ENCODE measurements at places on chromosomes 12 and 14.

DNA sequence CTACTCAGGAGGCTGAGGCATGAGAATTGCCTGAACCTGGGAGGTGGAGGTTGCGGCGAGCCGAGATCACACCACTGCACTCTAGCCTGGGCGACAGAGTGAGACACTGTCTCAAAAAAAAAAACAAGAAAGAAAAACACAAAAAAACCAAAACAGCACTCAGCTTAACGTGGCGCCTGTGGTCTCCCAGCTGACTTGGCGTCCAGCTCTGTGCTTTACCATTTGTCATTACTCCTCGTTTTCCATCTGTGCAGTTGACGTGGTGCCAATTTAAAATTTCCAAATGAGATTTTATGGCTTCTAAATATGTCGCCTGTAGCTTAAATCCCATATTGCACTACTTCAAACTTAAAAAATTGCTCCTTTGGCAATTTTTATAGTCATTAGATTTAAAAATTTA is 2.0 kb downstream of the MGP start:
- no peak for DNase-seq

DNA sequence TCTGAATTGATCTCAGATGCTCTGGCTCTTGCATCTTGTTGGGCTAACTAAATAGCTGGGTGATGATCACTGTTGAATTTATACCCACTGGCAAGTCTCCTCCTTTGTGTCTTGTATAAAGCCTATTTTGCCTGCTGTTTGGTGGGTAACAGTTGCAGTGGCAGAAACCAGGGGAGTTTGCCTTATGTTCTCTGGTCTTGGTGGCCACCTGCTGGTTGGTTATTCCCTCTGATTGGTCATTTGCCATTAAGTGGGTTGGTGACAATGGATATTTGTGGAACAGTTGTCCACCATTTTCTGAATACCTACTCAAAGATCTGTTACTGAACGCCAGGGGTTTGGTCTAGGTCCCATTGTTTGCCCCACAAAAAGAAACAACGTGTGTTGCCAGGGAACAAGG is 52.1 kb downstream of the AVPR1A start:
- peak; percentile 8 for DNase-seq

- DNase-seq = no peak
Measured at GRCh38 chr12:46711756-46712155, 114.0 kb downstream of the SLC38A4 start.

- DNase-seq = no peak
Measured at GRCh38 chr12:14959463-14959862, 1.9 kb downstream of the ARHGDIB start.

DNA sequence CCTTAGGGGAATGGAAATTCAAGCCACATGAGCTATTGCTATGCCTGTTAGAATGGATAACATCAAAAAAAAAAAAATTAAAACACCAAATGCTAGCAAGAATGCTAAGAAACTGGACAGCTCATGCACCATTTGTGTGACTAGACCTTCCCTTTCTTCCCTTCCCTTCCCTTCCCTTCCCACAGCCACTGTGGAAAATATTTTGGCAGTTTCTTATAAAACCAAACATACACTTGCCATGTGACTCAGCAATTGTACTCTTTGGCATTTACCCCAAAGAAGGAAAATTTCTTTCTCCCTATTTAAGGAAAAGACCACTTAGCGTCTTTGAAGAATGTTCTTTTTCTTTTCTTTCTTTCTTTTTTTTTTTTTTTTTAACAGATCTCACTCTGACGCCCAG is 49.1 kb upstream of the FKBP4 start:
- no peak for DNase-seq

DNA sequence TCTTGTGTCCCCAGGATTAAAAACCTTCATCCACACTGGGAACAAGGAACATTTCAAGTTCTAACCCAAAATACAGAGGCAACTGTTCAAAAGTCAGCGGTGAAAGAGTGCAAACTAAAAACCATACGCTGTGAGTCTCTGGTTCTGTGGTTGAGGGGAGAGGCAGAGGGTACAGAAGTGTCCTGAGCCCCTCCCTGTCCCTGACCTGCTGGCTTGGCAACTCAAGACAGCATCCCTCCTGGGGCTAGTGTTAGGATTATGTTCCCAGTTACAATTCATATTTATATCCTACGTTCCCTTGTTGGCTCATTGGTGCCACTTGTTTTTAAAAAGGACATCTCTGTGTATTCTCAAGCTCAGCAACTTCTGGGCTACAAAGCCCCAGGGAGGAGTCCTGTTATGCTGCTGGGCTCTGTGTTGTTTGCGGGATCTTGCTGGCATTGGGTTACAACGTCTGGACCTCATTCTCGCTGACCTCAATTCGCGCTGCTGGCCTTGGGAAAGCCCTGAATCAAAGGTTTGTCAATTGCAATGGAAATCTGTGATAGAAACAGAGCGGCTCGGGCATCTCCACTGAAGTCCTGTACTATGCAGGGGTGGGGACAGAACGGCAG is 420.8 kb downstream of the FUT8 start:
- no peak for DNase-seq

- DNase-seq = no peak
Measured at GRCh38 chr14:56193347-56193746, 75.1 kb downstream of the PELI2 start.

- no peak for DNase-seq
Measured at GRCh38 chr14:32413967-32414640, 85.0 kb downstream of the AKAP6 start.

DNA sequence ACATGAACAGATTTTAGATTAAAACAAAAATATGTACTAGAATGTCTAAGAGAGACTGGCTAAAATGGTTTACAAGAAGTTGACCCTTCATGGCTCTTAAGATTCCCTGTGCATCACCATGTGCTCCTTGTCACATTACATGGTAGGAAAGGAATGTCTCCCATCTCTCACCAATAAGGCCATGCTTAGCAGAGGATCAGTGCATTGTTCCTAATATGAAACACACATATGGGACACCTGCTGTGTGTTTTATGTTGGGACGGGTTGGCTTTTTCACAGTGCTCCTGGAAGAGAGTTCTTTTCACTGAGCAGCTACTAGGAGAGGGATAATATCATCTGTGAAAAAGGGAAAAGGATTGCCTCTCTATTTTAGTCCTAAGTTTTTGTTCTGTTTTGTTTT is 9.6 kb downstream of the PFKM start:
- no peak for DNase-seq

DNA sequence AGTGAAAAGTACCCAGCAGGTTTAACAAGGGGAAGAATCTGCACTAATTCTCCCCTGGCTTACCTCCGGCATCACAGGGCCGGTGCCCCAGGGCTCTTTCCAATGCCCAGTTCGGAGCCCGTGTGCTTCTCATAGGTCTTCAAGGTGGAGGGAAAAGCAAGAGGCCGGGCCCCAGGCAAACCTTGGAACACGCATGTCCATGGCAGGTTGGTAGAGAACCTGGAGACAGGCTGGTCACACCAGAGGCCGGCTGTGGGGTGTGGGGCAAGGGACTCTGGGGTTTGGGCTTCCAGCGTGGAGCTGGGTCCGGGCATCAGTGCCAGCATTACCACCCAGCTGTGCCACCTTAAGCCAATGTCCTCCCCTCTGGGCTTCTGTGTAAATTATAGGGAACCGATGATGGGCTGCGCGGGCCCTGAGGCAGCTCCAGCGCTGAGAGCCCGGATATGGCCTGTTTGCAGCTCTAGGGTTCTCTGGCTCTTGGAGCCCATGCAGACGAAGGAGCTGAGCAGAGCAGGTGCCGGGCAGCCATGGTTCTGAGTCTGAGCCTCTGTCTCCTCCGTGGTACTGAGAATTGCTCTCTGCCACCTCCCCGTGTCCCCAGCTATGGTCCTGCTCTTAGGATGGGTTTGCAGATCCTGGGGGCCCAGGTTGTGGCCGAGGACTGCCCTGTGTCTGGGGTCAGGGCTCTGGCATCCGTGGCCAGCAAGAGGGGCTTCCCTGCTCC is 197.0 kb upstream of the C14orf180 start:
- DNase-seq = no peak

DNA sequence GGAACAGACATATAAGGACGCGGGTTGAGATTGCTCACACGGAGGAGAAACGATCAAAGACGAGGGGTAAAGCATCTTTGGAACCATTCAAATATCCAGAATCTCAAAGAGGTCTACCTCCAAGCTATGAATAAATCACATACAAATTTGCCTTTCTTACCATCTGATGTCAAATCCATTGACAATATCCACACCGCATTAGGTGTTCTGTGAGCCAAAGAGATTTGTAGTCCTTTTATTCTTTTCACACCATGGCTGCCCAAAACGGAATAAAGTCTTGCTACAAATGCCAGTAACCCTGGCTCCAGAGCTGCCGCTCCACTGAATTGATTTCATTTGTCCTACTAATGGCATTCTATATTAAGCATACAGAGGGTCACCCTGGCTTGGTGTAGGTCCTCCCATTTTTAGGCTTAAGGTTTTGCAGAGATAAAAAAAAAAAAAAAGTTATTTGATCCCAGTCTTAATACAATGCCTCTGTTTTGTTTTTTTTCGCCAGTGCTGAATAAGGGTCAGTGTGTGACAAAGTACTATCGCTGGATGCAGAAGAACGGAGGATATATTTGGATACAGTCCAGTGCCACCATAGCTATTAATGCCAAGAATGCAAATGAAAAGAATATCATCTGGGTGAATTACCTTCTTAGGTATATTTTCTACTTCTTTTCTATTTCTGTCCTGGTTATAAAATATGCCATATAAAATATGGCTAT is 157.3 kb downstream of the EGLN3 start:
- DNase-seq = no peak

DNA sequence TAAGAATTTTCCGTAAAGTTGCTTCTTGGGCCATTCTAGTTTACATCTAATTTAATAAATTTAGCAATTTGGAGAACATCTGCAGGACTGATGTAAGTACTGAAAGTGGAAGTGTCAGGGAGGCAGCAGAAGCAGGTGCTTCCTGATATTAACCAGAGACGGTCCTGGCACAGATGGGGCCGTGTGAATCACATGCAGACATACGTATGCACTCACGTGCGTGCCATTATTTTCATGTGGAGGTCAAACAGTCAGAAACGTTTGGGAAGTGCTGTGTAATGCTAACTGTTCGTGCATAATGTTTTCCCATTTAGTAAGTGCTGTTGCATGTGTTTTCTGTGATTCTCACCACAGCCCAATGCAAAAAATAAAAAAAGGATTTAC is 87.8 kb upstream of the DYNC1H1 start:
- DNase-seq = no peak

- no peak for DNase-seq
Measured at GRCh38 chr12:68381476-68382219, 49.5 kb upstream of the MDM1 start.

- DNase-seq = no peak
Measured at GRCh38 chr14:81384900-81385299, 15.2 kb downstream of the STON2 start.

- no peak for DNase-seq
Measured at GRCh38 chr14:77547512-77548180, 49.0 kb upstream of the ISM2 start.

DNA sequence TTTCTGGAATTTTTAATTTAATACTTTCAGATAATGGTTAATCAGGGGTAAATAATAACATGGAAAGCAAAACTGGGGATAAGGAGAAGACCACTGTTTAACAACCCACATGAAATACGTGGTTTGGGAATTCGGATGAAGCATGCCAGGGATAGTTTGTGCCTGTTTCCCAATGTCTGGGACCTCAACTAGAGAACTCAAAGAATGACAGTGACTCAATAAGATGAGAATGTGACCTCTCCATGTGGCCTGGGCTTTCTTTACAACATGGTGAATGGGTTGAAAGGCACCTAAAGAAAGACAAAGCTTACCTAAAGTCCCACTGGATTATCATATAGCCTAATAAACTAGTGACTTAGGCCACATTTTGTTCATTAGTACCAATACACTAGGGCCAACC is 460.3 kb upstream of the LRFN5 start:
- DNase-seq = no peak

DNA sequence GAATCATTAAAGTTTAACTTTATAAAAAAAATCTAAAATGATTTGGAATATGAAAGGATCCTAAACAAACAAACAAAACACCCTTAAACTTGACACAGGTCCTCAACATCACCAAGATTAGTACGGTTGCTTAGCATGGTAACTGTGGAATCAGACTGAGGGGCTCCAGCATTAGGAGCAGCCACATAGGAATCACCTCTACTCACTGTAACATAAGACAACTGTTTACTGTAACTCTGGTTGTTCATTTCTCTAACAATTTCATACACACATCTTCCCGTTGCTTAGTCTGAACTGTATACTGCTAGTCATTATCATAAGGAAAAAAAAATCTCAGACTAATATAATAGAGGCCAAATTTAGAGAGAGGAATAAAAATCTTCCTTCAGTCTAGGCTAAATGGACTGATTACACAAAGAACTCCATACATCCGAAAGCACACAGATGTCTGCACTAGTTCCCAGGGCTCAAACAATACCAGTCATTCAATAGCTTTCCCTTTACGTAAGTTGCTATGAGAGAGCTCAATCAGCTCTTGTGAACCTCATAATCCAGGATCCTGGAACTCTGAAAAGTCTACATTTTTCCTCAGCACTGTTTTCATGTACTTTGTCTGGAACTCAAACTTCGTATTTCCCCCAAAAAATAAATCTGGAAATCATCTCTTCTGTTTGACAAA is 26.0 kb downstream of the LRP6 start:
- peak; percentile 59 for DNase-seq

- no peak for DNase-seq
Measured at GRCh38 chr12:117459229-117459628, 97.8 kb upstream of the NOS1 start.

GRCh38 chr12:11718768-11719253 is 69.3 kb downstream of the ETV6 start:
- no peak for DNase-seq

DNA sequence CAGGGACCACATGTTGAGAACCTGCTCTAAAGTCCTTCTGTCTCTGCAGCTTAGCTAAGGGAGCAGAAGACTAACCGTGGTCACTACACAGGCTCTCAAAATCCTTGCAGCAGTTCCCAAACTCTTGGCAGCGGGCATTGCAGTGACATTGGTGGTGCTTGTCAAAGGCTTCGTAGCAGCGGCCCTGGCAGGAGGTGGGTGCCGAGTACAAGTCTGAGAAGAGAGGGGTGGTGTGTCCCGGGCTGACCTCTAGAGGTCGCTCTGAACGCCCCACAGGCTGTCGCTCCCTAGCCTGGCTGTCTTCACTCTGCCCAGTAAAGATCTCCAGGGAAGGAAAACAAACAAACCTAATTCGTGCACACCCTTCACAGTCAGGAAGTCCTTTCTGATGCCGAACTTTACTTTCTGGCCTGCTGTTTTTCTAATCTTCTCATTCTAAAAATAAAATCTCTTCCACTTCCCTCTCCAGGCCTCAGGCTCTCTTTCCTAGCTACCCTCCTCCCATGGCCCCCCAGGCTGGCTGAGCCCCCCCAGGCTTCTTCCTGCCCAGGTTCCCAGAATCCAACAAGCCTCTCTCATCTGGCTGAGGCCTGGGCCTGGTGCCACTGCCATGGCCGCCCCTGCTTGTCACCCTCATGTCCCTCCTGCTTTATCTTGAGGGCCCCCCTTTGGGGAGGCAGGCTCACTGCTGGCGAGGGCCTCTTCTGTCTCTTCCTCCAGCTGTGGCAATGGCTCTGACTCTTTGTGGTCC is 7.7 kb downstream of the ENDOU start:
- DNase-seq = peak; percentile 69

- DNase-seq = no peak
Measured at GRCh38 chr12:80756875-80757274, 40.2 kb downstream of the MYF5 start.

Data from DMS153 (cell line).